Daoy (cell line): ENCODE measurements at places on chromosomes 11 and 22. TPM values are rescaled to one million over a fixed set of nuclear protein-coding genes. Genes with fewer than 3 reads are reported as not detected.
A peak's percentile ranks its signal among the peaks of the same experiment; 100 is the strongest.

ZFTA gene
- total RNA-seq = 9.4 and 14.0 TPM in 2 replicates

- no peak for DNase-seq
These were observed 105.2 kb downstream of the NAV2 start for GRCh38 chr11:19817870-19818269.

DNA sequence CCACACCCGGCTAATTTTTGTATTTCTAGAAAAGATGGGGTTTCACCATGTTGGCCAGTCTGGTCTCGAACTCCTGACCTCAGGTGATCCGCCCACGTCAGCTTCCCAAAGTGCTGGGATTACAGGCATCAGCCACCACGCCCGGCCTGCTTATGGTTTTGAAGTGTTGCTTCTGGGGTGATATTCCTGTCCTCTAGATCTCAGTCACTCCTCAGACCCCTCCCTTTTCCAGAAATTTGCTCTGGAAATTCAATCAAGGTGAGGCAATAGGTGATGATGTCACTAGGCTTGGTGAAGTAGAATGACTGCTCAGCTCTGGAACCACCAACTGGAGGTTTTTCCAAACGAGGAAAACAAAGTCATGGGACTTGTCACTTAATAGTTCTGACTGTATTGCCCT lies 36.6 kb upstream of the CREB3L1 start:
- DNase-seq = no peak

DNA sequence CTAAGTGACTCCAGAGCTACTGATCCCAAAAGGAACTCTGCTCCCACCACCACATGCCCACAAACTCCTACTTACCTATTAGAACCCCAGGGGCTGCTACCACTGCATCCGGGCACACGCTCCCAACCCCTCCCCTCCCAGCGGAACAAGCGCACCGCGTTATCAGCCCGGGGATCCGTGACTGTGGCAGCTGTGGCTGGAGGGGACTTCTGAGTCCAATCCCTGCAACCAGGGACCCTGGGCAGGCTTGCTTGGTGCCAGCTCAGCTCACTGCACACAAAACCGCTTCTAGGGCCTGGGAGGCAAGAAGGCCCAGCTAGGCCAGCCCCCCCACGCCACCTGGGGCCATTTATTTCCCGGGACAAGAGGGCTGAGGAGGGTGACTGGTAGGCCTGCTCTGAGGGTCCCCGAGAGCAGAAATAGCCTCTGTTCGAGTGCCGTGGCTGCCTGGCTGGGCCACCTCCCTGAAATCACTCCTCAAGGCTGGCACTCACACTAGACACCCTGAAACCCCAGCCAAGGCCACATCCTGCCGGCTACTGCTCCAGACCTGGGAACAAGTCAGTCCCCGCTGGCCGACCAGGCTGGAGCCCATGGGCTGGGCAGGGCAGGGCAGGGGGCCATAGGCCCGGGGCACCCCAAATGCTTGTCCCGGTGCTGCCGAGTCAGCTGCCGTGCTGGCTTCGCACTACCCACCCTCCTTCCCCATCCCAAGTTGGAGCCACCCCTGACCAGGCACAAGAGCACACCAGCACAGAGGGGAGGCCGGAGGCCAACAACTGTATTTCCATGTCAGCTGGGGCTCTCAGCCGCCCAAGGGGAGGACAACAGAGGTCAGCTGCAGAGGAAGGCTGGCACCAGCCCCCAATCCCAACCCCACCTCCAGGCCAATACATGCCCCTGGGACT lies 1.9 kb upstream of the IFITM10 start:
- no peak for DNase-seq

DNA sequence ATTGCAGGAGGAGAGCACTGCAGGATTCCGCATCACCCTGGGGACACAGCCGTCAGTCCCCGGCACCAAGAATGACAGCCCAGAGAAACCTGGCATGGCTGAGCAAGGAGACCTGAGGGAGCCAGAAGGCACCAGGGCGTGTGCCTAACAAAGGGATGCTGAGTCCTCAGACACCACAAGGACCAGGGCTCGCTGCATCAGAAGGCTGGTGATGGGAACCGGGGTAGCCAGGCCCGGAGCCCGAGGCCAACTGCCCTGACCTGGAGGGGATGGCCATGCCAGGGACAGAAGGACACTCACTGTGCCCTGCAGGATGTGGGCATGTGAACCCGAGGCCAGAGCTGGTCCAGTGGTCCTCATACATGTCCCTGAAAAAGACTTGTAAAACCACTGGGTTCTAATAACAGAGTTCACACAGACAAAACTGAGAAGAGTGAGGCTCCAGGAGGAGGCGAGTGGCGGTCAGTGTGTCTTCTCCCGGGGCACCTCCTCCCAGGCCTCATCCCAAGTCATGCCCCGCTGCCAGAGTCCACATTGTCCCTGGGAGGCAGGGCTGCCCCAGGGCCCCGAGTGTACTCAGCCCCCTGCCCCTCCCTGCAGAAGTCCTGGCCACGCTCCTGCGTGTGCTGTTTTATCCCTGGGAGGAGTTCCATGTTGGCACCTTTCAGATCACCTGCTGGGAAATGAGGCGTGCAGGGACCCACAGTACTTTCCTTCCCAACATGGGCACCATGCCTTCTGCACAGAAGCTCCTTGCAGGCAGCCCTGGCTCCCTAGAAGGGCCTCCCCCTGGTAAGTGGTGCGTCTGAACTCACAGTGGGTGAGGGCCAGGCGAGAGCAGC lies 42.5 kb downstream of the TBX1 start:
- no peak for DNase-seq

DNA sequence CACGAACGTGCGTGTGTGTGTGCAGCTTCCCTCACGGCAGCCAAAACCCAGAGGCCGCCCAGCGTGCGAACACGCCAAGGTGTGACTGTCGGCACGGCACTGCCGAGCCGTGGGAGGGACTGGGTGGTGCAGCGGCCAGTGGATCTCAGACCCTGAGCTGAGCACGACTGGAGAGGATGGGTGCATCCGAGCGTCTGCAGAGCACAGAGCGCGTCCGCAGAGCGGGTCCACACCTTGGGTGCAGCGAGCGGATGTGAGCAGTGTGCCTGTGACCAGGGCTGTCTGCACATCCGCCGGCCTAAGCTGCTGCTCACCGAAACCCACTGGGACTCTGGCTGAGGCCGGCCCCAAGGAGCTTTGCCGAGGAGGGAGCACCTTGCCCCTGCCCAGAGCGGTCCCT lies 22.7 kb downstream of the PTDSS2 start:
- no peak for DNase-seq

MRGPRG gene
- total RNA-seq = not detected in 2 replicates

DNA sequence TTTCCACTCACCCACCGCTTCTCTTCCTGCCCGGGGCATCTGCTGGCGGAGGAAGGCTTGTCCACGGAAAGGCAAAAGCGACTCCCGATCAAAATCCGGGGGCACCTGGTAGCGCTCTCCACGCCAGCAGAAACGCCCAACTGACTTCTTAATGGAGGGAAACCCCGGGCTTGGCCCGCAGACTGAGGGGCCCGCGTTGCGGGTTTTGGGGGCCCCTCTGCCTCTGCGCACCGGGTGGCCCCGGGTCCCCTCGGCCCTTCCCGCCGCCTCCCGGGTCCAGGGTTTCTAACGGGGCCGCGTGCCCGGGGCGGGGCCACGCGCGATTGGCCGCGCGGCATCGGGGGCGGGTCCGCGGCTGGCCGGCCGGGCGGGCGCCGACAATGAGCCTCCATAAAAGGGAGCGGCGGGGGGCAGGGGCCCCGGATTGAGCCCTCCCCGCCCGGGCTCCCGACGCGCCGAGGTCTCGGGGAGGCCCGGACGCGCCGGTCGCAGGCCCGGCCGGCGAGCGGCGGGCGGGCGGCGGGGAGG lies at the start of gene SPINDOC:
SPINDOC (plus strand) TSS at position 422 of the 528 bp plus-strand sequence. CDS start 231 bp downstream, outside the sequence.
- peak; percentile 87 for DNase-seq

GRCh38 chr11:77828926-77829325 lies 8.0 kb downstream of the AAMDC start:
- DNase-seq = no peak

- no peak for DNase-seq
These were observed 58.5 kb upstream of the PARVA start for GRCh38 chr11:12318791-12319438.

- DNase-seq = no peak
These were observed 10.3 kb upstream of the PNPLA5 start for GRCh38 chr22:43901976-43902643.

SELENOO gene
- 19.1 and 20.5 TPM in 2 replicates for total RNA-seq

DNA sequence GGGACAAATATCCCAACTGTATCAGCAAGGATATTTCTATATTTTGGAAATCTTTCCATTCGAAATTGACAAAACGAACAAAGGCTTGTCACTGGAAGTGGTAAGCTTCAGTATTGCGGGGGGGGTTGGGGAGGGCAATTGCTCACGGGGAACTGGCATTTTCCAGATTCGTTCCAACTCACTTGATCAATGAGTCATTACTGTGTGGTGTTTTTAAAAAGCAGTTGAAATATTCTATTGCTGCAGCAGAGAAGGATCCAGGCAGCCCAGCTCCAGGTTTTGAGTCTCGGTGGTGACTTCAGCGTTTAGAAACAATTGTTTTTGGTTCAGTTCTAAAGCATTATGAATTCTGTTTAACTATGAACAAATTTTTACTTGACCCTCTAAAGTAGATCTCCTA lies 33.8 kb upstream of the FBLN1 start:
- peak; percentile 41 for DNase-seq

DNA sequence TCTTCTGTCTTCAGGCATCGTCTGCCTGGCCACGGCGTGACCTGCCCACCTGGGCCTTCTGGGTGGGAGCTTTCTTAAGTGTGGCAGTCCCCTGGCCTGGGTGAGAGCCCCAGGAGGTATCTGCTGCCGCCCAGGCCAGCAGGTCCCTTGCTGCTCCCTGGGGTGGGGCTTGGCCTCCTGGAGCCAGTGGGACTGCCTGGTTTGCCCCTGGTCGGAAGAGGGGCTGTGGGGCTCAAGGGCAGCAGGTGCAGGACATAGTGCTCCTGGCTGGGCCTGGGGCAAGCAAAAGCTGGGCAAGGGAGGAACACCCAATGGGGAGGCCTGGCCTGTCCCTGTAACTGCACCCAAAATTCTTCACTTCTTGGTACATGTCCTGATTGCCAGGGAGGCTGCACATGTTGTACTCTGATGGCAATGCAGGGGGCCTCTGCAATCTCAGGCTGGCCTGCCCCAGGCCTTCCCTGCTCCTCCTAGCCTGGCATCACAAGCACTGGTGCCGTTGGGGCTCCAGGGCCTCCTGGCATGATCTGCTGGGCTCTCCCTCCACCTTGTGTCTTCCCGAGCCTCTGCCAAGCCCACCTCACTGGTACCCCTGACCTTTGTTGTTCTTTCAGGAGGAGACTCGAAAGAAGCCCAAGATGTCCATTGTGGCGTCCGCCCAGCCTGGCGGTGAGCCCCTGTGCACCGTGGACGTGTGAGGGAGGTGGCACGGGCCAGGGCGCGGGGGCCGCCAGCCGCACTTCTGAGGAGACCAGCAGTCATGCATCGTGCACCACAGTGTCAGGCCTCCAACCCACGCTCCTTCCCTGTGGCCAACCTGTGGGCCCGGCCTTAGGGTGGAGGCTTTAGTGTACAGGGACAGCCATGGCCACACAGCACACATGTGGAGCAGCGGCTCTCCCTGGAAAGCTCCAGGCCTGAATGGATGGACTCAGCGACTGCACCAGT lies 6.2 kb upstream of the RANBP1 start:
- no peak for DNase-seq

DNA sequence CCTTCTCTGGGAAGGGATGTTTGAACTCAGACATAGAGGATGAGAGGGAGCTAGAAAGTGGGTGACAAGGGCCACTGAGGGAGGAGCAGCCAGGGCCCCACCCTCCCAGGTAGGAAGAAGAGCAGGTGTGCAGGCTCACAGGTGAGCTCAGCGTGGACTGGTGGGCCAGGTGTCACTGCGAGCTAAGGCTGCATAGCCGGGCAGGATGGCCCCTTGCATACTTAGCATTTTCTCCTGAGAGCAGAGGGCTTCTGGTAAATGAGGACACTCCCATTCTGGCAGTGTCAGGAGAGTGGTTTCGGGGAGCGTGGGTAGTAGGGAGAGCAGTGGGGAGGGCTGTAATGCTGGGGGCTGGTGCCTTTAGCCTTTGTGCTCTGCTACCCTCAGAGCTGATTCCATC lies 843.4 kb downstream of the TBC1D22A start:
- no peak for DNase-seq

FAM181B gene
- total RNA-seq = 0.23 TPM in 1 of 2 replicates, not detected in the other

DNA sequence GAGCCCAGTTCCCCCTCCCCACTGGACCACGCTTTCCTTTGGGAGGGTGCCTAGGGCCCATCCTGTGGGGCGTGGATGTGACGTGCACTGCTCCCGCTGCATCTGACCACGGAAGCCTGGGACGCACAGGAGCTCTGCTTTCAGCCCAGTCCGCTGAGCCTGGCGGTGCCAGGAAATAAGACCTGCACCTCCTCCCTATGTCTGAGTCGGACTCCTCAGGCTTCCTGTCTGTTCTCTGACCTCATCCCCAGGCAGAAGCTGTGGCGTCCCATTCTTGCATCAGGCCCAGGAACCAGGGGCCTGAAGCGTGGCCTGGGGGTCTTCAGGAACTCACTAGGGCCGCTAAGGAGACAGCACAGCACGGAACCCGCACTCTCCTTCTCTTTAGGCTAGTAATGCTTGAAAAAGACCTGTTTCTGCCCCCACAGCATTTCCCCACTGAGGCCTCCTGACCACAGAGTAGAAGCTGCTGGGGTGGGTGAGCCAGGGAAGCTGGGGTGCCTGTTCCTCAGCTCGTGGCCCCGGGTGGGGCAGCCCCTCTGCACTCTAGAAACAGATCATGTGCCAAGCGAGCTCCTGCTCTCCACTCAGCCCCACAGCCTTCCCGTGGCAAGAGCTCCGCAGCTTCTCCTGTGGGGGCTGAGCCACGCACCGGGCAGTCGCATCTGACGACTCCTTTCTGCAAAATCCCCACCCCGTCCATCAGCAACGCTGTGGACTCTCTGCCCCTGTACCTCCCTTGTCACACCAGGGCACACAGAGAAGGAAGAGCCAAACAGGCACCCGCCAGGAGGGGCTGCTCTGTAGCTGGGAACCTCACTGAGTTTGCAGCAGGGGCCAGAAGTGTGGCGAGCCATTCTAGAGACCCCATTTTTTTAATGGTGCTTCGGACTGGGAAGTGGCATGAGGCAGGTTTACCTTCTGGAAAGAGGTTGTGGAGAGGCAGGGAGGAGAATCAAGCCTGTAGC lies 22.6 kb downstream of the MOV10L1 start:
- DNase-seq = peak; percentile 60
